Fibroblast of lung (primary cell): ENCODE measurements at places on chromosomes 3 and 15.

- no peak for DNase-seq
Measured at GRCh38 chr3:21508246-21508645, 242.8 kb downstream of the ZNF385D start.

DNA sequence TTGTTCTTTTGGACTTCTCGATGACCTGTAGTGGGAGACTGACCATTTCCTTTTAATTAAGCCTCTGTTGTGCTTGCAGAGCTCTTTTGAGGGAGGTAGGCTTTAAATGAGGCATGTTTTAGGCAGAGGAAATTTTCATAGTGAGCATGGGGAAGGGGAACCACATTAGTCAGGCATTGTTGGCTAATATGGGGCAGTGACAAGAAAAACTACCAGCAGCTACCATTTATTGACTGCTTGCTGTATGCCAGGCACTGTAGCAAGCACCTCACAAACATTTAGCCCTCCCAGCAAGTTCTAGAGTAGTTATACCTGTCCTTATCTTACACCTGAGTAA lies 10.9 kb downstream of the ATG7 start:
- DNase-seq, result no peak

- DNase-seq, result no peak
Measured at GRCh38 chr3:179430277-179430870, 20.9 kb downstream of the GNB4 start.

DNA sequence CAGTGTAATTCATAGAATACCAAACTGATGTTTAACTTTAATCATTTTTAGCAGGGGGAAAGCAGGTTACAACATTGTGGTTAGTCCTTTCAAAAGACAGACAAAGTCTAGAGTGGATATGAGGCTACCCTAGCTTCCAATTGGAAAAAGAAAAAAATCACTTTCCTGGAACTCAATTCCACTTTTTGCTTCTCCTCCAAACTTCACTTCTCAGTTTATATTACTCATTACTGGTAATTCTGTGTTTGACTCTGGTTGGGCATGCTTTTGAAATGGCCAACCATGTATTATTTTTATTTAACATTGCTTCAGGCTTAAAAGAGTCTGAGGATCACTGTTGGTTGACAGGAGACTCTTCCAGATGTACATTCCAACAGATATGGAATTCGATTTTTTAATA lies 84.8 kb downstream of the RAP2B start:
- DNase-seq, result peak; percentile 89

GRCh38 chr15:62868507-62868906 lies 174.0 kb upstream of the TPM1 start:
- DNase-seq, result no peak

DNA sequence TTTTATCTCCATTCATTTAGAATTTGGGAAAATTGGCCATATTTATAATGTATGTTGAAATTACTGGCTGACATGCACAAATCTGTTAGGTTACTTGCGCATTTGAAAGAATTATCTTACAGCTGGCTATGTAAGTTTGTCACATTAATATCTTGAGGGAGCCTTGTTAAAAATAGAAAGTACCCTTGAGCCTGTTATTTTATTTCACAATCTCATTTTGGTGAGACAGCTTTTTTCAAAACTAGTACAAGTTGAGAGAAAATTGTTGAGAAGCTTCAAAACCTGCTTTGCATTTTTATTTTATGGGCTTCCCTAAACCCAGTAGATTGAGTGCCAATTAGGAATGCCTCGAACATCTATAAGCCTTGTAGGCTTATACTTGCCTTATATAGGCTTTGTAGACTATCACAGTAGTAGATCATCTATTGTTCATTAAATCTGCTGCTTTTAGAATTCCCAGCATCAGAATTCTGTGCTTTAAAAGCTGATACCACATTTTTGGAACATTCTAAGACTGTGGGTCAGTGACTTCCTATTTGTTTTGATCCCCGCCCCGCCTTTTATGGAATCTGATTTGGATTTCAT lies 6.3 kb downstream of the IDH3A start:
- no peak for DNase-seq

GRCh38 chr3:294581-294980 lies 98.0 kb downstream of the CHL1 start:
- DNase-seq, result no peak

GRCh38 chr3:25861566-25861965 lies 71.7 kb downstream of the OXSM start:
- DNase-seq, result no peak

- DNase-seq, result no peak
Measured at GRCh38 chr3:190911382-190911781, 48.9 kb upstream of the GMNC start.

GRCh38 chr3:42159706-42160472 lies 68.7 kb downstream of the TRAK1 start:
- DNase-seq, result no peak

DNA sequence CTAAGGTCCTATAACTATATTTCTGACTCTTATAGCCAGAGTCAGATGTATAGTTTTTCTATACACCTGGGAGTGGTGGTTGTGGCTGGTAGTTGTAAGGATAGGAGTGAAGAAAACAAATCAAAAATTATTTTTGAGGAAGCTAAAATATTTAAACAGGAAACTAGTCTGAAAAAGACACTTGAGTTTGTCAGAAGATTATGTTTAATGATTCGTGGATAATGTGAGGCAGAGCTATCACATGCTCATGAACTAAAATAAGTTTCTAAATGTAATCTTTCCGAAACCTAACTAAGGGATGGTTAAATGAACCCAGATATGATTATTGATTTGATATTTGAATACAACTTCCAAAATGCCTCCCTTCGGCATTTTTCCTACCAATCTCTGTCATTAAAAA lies 30.4 kb downstream of the GABRR3 start:
- DNase-seq, result no peak

DNA sequence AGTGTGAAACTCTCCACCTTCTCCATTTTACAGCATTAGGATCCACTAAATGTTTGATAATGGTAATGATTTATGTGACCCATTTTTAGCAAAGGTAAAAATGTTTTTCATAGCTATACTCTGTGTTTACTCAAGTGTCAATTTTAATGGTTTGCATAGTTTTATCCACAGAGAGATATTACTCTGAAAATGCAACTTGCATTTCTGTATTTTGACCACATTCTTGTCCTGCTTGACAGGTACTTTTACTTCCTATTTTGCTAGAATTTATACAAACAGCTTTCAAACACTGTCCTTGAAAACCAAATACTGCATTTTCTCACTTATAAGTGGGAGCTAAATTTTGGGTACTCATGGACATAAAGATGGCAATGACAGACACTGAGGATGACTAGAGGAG lies 62.9 kb downstream of the SERPINI1 start:
- DNase-seq, result no peak

GRCh38 chr15:38876621-38877020 lies 312.0 kb upstream of the RASGRP1 start:
- no peak for DNase-seq

- no peak for DNase-seq
Measured at GRCh38 chr3:113231391-113231790, 20.0 kb downstream of the BOC start.

DNA sequence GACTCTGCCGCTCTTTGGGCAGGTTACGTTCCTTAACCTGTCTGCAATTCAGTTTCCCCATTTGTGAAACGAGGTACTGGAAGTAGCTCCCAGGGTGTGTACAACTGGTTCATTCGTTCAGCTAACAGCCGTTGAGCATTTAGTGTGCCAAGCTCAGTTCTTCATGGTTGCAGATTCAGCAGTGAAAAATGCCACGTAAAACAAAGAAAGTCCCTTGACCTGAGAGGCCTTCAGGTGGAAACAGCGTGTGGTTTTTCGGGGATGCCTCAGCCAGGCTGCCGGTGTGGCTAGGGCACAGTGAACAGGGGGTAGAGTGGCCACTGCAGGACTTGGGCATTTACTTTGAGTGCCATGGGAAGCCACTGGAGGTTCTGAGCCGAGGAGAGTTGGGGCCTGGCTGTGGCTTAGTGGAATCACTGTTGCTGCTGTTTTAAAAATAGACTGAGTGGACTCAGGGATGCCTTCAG lies 4.7 kb downstream of the SYNM start:
- no peak for DNase-seq
